Right atrium auricular region (tissue), 2 donors: ENCODE measurements at places on chromosomes 2 and 18. TPM values are rescaled to one million over a fixed set of nuclear protein-coding genes. Genes with fewer than 3 reads are reported as not detected.

Gene TMEM163
- 3.1 TPM for total RNA-seq

Gene SLC8A1
- total RNA-seq: 493 TPM

Gene LHCGR
- not detected for total RNA-seq

Gene ATL2
- total RNA-seq: 33.9 TPM

- DNase-seq: no peak
Observed at GRCh38 chr18:63550068-63550467, 7.9 kb downstream of the SERPINB12 start.

Gene MARCHF4
- 0.08 TPM for total RNA-seq

Gene CNGA3
- not detected for total RNA-seq

Gene POTEI
- total RNA-seq: 3.2 TPM

Gene GPBAR1
- 10.7 TPM for total RNA-seq

Gene HOXD1
- not detected for total RNA-seq

DNA sequence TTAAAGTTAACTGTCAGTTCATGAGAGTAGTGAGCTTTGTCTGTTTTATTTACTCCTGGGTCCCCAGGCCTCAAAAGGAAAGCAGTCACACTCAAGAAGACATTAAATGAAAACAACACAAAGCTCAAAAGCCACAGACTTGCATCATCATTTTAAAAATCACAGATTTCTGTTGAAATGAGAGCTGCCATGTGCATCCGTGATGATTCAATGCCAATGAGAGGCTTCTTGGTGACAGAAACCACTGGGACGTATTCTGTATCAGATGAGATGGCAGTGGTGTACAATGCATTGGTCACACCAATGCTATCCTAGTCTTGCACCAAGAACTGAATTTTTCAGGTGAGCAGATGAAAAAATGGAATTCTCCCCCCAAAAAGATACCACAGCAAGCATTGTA lies 204.8 kb downstream of the ANAPC1 start:
- DNase-seq: no peak

Gene CHST9
- total RNA-seq: 0.90 TPM

DNA sequence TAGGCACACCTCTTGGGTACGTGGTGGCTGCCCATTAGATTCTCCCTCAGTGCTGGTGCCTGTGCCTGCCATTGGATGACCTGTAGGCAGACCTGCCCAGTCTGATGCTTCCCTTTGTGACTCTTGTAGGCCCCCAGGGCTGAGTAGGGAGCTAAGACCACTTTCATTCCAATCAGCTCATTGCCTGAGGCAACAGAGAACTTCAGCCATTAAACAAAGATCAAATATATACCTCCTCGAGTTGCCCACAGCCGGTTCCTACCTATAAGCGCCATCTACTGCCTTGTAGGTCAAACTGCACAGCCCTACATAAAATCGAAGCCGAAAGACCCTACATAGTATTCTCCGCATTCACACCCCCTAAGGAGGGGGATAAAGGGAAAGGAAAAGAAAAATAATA lies 184.6 kb downstream of the ETAA1 start:
- no peak for DNase-seq

GRCh38 chr2:42086500-42086953 lies 38.7 kb downstream of the PKDCC start:
- DNase-seq: no peak

GRCh38 chr2:215680605-215681598 lies 245.0 kb upstream of the FN1 start:
- no peak for DNase-seq

DNA sequence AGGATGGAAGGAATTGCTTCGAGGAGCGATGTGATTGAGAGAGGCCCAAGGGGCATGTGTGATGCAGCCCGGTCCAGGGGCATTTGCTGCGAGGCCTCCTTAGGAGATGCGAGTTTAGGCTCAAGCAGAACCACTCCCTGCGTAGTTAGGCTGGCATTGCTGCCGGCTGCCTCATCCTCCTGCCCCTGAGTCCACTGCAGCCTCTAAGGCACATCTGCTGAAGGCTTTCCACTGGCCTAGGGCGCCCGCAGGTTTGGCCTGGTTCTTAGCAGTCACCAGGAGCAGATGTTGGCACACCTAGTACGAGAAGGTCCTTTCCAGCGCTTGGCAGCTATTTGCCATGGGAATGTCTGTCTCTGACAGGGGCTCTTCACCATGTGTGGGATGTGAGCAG lies 20.7 kb downstream of the INPP5D start:
- DNase-seq: no peak

Gene PLA2R1
- 2.8 TPM for total RNA-seq

DNA sequence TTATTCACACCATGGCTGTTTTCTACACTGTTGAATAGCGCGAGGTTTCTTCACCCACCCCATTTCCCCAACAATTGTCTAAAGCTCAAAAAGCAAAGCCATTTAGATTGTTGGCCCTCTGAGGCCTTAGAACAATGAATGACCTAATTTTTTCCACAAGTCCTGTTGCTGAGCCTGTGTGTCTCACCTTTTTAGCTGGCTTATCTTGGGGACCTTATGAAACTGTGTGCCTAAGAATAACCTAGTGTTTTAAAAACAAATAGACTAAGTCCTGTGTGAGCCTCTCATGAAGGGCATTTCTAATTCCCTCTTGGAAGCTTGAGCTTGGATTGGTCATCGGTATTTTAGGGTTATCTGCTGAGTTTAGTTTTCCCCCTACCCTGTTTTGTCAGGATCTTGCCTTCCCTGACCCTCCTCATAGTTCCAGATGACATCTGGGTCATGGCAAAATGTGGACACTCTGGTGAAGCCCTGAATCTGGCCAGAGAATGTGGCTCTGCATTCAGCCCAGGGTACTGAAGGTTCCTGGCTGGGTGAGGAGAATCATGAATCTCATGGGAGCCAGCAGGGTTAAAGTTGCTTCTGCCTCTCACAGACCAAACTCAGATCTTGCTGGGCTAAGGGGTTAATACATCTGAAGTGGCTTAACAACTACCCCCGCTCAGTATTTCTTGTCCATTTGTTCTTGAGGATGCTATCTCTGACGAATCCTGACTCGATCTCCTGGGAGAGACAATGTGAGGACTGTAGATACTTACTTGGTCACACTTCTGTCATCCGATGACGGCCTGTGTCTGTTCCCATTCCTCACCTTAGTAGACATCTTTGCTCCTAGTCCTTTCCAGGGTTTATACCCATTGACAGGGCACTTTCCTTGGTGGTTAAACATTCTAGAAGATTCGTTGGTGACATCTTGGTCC lies 104.2 kb upstream of the MAP4K3 start:
- no peak for DNase-seq

DNA sequence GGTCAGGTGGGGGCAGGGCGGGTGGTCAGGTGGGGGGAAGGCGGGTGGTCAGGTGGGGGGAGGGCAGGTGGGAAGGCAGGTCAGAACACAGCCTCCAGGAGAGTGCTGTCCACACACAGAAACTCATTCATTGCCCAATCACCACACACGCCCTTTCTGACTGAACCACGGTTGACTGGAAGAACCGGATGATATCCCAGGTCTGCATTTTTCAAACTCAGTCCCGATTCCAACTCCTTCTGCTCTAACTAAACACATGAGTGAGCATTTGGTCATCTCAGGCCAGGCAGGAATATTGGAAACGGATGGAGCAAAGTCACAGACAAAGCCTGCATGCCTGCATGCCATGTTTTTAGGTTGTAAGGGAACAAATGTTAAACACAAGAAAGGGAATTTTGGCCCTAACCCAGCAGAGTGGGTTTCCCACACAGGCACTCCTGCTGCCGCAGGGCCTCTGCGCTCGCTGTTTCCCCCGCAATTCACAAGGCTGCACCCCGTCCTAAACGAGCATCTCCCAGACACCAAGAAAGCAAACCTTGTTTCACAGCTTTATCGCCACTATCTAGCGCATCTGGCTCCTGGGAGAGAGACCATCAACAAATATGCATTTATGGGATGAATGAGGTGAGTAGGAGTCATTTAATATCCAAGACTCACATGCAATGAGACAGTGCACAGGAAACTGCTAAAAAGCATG lies 100.1 kb downstream of the ZNF516 start:
- no peak for DNase-seq

Gene SRBD1
- total RNA-seq: 5.3 TPM

- no peak for DNase-seq
Observed at GRCh38 chr2:7356909-7357584, 439.8 kb downstream of the RNF144A start.

Gene DOK6
- total RNA-seq: 2.0 TPM

DNA sequence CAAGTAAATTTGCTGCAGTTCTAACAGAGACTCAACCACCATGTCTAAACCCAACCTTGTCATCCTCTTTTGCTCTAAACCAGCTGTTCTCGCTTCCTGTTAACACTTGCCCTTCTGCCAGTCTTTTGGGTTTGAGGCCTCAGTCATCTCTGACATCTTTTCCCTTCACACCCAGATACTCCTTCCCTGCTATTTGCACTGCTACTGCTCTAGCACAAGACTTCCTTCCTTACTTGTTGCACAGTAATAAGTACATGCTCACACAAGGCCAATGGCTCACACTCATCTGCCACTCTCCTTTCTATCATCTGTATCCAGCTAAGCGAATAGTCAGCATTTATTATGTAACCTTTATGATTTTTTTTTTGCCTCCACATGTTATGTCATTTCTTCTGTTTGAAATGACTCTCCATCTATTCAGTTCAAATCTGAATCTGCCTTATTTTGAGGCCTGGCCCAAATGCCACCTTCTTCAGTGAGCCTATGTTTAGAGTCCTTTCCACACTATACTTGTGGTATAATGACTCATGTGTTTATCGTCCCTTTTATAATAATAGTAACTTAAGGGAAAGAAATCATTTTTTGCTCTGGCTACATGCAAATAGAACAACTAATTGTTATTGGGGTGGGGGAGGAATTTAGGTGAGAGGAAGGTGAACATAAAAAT lies 22.5 kb upstream of the CDKL4 start:
- no peak for DNase-seq

Gene BOLL
- not detected for total RNA-seq

DNA sequence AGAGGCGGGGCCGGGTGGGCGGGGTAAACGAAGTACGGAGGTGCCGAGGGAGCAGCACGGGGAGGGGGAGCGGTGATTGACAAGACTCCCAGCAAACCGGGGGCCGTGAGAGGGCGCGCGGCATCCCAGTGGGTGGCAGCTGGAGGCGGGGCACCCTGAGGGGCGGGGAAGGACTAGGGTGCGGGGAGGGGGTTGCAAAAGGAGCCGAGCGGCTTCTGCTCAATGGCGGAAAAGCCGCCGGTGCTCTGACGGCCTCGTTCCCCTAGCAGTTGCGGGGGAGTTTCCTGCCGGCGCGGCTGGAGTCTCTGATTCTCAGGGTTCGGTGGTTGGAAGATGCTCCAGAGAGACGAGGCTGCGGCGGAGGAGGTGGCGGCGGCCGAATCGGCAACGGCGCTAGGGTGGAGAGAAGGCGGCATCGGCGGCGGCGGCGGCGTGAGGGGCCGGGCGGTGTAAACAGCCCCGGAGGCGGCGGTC lies at the start of gene PPM1B:
Gene PPM1B (plus strand): TSS at position 195 of the 474 bp plus-strand sequence. CDS start 32,325 bp downstream, outside the sequence.
- DNase-seq: peak; percentile 99

GRCh38 chr2:20300656-20301055 lies 50.0 kb downstream of the PUM2 start:
- DNase-seq: no peak

DNA sequence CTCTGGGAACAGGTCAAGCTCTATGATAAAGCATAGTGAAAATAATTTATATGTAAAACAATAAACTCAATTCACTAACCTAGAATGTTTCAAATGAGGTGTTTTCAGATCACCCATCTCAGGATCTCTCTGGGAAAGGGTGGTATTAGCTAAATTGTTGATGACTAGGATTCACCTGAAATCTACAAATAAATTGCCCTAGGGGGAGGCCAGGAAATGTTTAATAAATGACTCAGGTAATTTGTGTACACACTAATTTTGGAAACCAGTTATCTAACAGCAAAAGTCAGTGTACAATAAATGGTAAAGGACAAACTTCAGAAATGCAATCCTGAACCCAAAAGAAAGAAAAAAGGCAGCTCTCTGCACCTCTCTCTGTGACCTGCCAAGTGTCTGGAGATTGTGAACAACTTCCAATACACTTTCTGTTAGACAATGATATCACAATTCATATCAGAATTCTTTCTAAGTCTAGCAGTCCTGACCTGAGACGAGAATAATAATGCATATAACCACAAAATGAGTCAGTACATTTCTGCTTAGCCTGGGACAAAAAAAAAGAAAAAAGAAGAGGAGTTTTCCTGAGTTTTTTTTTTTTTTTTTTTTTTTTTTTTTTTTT lies 760.0 kb downstream of the EPHA4 start:
- DNase-seq: no peak

DNA sequence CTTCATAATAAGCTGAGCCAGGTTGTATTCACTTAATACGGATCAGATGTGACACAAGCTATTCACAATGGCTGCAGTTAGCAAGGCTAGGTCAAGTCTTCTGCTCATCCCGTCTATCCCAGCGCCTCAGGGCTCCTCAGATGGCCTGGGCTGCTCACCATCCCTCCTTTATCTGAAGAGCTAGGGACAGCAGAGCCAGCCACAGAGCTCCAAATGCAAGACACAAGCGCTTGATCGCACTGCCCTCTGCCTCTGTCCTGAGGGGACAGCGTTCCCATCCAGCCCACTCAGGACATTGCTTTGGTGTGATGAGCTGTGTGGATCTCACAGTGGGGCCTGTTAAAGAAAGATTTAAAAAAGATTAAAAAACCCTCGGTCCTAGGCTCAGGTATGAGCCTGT lies 254.4 kb upstream of the HS6ST1 start:
- DNase-seq: no peak

Gene CYP26B1
- 2.5 TPM for total RNA-seq

GRCh38 chr2:152395572-152395971 lies 60.6 kb downstream of the FMNL2 start:
- DNase-seq: no peak

GRCh38 chr2:193810533-193810932 lies 1615.8 kb upstream of the TMEFF2 start:
- no peak for DNase-seq

DNA sequence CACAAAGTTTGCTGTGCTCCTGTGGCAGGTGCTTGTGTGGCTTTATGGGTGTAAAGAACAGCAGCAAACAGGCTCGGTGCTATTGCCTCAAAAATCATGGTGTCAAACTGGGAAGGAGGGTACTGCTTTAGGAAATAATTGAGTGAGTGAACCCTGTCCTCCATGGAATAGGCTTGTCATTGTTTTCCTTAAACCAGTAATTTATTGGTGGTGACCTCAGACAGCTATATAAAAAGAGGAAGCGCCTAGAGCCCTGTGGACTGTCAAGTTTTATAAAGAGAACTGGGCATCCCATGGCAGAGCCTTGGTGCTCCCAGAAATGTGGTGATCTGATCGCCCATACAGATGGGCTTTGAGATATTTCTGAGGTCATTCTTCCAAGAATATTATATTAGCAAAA lies 4.7 kb upstream of the CXCR4 start:
- no peak for DNase-seq

Gene CD28
- total RNA-seq: 0.55 TPM

- no peak for DNase-seq
Observed at GRCh38 chr2:130327703-130328527, 14.8 kb upstream of the IMP4 start.

Gene MOGAT1
- total RNA-seq: not detected

- DNase-seq: peak; percentile 58
Observed at GRCh38 chr2:70988151-70988550, 6.5 kb downstream of the TEX261 start.
